CD4-positive, alpha-beta T cell treated with Interleukin-1 beta for 1 hour (primary cell): ENCODE measurements at places on chromosomes 3 and 15.

DNA sequence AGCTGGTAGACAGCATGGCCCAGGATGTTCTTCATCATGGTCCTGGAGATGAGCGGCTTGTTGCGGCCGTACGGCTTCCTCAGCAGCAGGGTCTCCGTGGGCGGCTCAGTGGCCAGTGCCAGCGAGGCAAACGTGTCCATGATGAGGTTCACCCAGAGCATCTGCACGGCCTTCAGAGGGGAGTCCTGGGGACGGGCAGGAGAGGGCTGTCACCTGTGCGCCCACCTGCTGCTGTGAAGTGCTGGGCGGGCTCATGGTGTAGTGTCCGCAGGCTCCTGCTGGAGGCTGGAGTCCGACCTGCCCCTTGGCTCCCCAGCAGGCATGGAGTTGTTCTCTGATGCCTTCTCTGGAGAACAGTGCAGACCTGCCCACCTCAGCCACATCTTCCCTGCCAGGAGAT is 21.9 kb upstream of the SEC13 start:
- DNase-seq, result no peak

- no peak for DNase-seq
These were observed 751 bp upstream of the DCLK3 start for GRCh38 chr3:36765104-36765503.

GRCh38 chr3:101898752-101899169 is 49.4 kb downstream of the NFKBIZ start:
- peak; percentile 66 for DNase-seq

GRCh38 chr3:121855555-121855954 is 20.5 kb downstream of the EAF2 start:
- DNase-seq, result no peak

- no peak for DNase-seq
These were observed 186.7 kb downstream of the NLGN1 start for GRCh38 chr3:173584093-173584837.

GRCh38 chr3:78976200-78976599 is 791.6 kb downstream of the ROBO1 start:
- no peak for DNase-seq

DNA sequence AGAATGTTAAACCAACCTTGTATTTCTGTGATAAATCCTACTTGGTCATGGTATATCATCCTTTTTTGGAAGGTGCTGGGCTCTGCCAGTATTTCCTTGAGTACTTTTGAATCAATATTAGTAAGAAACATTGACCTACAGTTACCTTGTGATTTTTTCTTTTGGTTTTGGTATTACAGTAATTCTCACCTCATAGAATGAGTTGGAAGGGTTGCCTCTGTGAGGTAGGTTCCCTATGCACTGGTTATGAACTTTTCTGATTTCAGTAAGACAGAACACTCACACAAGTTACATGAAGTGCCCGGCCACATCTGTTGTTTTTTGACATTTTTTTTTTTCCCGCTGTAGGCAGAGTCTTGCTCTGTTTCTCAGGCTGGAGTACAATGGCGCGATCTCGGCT is 20.0 kb downstream of the PCCB start:
- no peak for DNase-seq

DNA sequence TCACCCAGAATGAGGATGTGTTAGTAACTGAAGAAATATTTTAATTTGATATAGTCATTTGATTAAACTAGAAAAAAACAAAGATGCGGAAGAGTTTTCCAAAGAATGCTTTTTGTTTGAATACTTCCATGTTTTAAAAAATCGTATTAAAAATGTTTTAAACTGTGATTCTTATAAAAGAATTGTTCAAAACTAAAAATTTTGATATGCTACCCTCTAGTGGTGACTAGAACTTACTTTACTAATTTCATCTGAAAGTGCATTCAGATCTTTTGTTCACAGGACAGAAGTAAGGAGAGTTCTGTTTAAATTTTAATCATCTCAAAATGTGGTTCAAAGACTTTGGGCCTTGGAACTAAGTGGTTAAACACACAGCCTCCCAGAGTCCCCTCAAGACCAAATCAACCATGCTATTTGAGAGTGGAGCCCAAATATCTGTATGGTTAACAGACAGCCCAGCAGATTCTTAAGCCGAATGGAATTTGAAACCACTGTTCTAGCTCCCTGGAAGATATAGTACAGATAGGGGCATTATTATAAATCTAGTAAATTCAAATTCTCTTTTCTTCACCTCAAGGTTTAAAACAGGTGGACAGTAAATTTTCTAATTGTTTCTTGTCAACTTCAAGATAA is 45.2 kb upstream of the SYNPR start:
- no peak for DNase-seq

- DNase-seq, result peak; percentile 25
These were observed 12.4 kb downstream of the GLYCTK start for GRCh38 chr3:52299879-52300611.

GRCh38 chr15:83784975-83785374 is 131.1 kb downstream of the ADAMTSL3 start:
- no peak for DNase-seq

- DNase-seq, result no peak
These were observed 33.3 kb downstream of the GABPB1 start for GRCh38 chr15:50321680-50322210.

- no peak for DNase-seq
These were observed 10.8 kb downstream of the SAMMSON start for GRCh38 chr3:70010346-70010745.

DNA sequence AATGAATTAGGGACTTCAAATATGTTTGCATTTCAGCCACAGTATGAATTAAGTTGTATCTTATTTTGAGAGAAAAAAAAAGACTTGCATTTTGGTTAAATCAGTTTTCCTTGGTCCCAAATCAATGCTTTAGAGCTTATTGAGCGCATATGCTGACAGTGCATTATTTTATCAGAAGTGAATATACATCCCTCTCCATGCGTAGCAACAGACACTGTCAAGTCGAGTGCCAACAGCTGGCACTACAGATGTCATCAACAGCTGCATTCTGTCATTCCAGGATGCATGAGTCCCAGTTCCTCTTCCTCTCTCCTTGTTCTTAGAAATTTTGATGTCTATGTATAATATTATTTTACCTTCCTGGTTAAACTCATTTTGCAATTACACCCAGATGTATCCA is 156.1 kb upstream of the FOXB1 start:
- no peak for DNase-seq

DNA sequence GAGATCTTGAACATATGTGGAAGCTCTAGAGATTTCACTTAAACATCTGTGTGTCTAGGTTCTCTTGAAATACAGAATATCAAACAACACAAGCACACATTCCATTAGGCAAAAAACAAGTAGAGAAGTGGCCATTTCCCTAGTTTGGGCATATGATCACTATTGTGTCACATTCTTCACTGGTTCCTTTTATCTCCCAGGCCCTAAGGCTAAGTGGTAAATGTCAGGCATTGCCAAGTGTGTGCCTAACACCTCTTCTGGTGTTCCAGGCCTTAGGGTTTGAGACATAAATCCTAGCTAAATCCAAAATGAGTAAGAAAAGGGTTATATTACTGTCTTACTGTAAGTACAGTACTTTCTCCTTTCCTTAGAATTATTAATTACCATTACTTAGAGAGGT is 880.1 kb downstream of the PDCD6IP start:
- no peak for DNase-seq

- no peak for DNase-seq
These were observed 150.6 kb upstream of the ROPN1 start for GRCh38 chr3:124142389-124142970.

GRCh38 chr15:48060396-48060795 is 60.4 kb upstream of the SLC24A5 start:
- DNase-seq, result no peak

- DNase-seq, result no peak
These were observed 2.1 kb upstream of the GABRA5 start for GRCh38 chr15:26864664-26865191.

DNA sequence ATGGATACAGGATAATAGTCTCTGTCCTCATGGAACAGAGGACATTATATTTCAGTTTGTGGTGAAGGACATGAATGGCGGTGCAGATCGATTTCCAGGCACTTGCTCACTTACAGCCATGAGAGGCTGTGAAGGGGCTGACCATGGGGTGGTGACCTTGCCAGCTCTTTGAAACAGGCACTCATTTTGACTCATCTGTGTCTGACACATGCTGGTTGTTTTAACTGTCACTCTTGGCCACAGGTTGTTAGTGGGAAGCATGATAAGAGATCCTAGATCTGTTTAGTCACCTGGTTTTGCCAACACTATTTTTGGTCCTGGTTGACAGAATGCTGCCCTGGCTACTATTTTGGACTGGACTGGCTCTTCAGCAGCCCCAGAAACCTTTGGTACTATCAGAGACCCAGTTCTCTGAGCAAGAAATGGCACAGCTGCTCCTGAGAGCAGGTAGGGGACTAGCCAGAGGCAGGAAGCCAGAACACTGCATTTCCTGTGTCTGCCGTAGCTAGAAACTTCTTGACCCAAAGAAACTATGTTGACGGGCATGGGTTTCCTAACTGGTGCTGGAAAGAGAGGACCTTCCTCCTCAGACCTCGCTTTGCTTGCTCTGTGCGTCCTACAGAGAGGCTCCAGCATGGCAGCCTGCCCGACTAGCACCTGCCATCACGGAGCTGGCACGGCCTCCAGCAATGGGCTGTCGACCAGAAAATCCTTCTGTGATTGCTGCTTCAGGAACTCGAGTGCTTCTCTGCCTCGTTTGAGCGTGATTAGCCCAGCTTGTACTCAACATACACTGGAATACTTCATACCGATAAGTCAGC is 6.3 kb downstream of the PXYLP1 start:
- DNase-seq, result no peak

GRCh38 chr15:82012908-82013307 is 32.9 kb downstream of the MEX3B start:
- no peak for DNase-seq

DNA sequence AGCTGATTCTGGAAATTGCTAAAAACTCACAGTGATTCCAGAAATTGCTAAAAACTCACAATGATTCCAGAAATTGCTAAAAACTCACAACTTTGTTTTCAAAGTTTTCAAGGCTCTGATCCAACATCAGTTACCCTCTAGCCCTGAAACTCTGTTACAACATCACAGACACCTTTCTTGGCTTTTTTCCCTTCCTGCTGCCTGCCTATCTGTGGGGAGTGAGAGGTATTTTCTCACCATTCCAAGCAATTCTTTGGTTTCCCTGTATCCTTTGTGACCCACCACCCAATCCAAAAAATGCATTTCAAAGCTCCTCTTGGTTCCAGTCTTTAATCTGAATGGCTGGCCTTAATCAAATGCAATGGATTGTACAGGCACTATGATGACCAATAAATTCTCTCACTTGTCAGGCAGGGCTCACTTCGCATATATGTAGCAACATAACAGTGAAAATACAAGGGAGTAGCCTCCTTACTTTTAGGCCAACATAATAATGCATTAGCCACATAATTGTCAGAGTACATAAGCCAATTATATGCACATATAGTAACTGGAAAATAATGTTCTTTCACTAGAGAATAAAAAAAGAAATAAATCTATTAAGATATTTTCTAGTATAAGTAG is 1139.0 kb downstream of the ROBO2 start:
- DNase-seq, result no peak

- DNase-seq, result no peak
These were observed 10.2 kb upstream of the PLXND1 start for GRCh38 chr3:129616713-129617112.

DNA sequence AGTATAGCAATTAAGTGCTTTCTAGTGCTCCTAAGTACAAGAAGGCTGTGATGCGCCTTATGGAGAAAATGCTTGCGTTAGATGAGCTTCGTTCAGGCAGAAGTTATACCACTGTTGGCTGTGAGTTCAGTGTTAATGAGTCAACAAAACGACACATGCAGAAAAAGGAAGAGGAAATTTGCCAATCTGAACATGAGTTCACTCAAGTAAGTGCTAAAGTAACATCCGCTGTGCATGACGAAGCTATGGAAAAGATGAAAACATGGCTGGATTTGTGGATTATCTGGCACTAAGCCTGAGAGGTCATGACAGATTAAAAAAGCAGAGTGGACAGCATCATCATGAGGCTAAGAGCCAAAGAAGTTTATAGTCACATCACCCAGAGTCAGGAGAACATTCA is 36.9 kb downstream of the SH3BP5 start:
- DNase-seq, result no peak

DNA sequence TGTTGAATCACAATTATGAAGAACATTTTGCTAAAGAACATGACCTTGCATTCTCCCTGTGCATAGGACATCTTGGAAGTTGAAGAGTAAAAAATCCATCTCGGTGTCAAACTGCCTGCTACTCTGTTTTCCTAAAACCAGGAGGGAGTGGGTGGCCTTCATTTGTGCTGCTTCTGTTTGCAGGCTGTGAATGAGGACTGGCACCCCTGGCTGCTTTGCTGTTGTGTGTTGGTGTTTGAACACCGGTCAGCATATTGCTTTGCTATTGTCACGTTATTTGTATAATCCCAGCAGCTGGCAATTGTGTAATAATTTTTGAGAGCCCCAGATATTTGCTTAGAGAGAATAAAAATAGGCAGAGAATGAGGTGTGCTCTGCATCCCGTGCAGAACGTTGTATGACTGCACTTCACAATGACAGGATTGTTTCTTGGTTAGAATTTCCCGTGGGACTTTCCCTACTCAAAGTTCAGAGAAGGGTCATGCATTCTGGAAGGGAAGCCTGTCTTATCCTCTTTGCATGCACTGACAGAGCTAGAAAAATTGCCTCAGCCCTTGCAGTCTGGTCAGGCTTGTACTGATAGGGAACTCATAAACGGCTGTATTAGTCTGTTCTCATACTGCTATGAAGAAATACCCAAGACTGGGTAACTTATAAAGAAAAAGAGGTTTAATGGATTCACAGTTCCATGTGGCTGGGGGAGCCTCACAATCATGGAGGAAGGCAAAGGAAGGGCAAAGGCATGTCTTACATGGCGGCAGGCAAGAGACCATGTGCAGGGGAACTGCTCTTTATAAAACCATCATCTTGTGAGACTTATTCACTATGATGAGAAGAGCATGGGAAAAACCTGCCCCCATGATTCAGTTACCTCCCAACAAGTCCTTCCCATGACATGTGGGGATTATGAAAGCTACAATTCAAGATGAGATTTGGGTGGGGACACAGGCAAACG is 16.3 kb downstream of the SV2B start:
- DNase-seq, result no peak

GRCh38 chr3:71152039-71152891 is 431.3 kb downstream of the FOXP1 start:
- DNase-seq, result no peak

DNA sequence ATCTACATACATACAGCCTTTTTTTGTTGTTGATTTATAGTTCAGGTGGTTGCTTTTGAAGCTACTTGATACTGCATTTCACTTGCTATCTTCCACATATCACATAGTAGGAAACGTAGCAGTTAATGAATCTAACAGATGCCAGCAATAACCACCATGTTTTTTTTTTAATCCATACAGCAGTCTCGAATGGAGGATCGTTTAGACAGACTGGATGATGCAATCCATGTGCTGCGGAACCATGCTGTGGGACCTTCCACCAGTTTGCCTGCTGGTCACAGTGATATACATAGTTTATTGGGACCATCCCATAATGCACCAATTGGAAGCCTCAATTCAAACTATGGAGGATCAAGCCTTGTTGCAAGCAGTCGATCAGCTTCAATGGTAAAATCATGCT is 123.2 kb upstream of the CGNL1 start:
- no peak for DNase-seq
